ENCODE measurements at places on chromosomes 13 and 19. TPM values are rescaled to one million over a fixed set of nuclear protein-coding genes. Genes with fewer than 3 reads are reported as not detected.

- peaks cover 17% of the 10 kb centered on the region for H3K4me1 ChIP-seq
- H3K4me3 ChIP-seq, result no peak overlapping the region
- no peaks in the 10 kb centered on the region for H3K36me3 ChIP-seq
- DNase-seq, result no peak
These were observed 2.8 kb downstream of the EVI5L start for GRCh38 chr19:7832781-7833180.

GRCh38 chr19:13964776-13965175 is 12.5 kb downstream of the DCAF15 start:
- H3K36me3 ChIP-seq, result peaks cover 56% of the 10 kb centered on the region
- no peak for DNase-seq
- H3K27me3 ChIP-seq, result no peaks in the 10 kb centered on the region

DNA sequence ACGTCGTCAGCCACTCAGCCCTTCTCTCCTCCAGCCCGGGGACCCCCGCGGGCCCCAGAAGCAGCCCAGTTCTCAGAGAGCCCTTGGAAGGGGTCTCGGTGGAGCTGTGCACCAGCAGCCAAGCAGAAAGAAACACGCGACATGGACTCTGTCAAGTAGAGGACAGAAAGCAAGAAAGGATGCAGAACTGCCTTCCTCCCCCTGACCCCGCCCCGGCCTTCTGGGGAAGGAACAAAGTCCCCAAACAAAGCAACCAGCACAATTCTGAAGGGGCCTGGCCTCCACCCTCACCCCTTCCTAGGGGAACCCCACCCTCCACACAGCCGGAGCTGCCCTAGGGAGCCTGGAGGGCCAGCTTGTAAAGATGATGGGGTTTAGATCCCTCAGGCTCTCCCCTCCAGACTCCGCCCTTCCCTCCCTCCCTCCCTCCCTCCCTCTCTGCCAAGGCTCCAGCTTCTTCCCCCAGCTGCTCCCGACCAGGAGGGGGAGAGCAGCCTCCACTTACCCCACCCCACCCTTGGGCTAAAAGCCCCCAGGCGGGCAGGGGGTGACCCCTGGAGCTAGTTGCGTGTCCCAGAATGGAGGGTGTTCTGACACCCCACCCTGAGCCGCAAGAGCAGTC is 7.8 kb downstream of the LYL1 start:
- no peaks in the 10 kb centered on the region for H3K27me3 ChIP-seq
- H3K4me1 ChIP-seq, result peaks cover 91% of the 10 kb centered on the region
- H3K27ac ChIP-seq, result peak overlapping the region; percentile 93
- H3K4me3 ChIP-seq, result no peak overlapping the region
- no peak for DNase-seq

- H3K36me3 ChIP-seq, result no peaks in the 10 kb centered on the region
- H3K4me1 ChIP-seq, result peaks cover 13% of the 10 kb centered on the region
- no peak overlapping the region for H3K4me3 ChIP-seq
These were observed 5.3 kb upstream of the GPR4 start for GRCh38 chr19:45607071-45608029.

DNA sequence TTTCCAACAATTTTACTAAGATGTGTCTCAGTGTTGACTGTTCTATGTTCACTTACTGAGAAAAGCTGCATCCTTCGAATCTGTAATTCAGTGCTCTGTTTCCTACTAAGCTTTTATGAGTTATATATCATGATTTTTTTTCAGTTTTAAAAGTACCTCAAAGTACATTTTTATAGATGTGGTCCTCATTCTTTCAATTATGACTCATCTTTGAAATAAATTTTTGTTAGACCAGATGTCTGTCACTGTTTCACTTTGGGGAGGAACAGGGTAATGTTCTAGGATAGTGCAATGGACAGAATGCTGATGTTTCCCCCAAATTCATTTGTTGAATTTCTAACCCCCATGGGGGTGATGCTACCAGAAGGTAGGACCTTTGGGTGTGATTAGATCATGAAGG is 74.8 kb downstream of the NALCN start:
- no peak overlapping the region for H3K4me3 ChIP-seq
- no peak overlapping the region for H3K27ac ChIP-seq
- no peak for DNase-seq
- H3K36me3 ChIP-seq, result no peaks in the 10 kb centered on the region

DNA sequence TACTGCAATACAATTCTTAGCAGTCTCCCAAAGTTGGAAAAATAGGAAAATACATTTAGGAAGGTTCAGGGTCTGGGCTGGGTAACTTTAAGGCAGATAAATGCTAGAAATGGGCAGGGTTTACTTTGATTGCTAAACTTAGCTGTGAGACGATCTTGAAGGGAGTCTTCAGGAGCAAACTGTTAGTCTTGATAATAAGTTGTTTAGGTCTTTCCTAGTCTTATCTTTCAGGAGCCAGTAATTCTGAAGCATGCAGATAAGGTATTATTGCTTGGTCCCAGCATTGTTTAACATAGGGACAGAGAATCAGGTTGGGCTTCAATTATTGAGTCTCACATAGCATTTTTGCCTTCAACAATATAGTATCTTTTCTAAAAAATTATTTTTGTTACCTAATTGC is 262.4 kb upstream of the MIR17HG start:
- H3K4me3 ChIP-seq, result no peak overlapping the region
- no peak for DNase-seq
- no peaks in the 10 kb centered on the region for H3K36me3 ChIP-seq

- peak overlapping the region; percentile 63 for H3K27ac ChIP-seq
- no peaks in the 10 kb centered on the region for H3K27me3 ChIP-seq
- no peaks in the 10 kb centered on the region for H3K36me3 ChIP-seq
- peak overlapping the region; percentile 11 for H3K4me3 ChIP-seq
These were observed 27.0 kb downstream of the SAE1 start for GRCh38 chr19:47157431-47158321.

- DNase-seq, result no peak
- no peaks in the 10 kb centered on the region for H3K4me1 ChIP-seq
- no peak overlapping the region for H3K4me3 ChIP-seq
- no peaks in the 10 kb centered on the region for H3K27me3 ChIP-seq
- H3K36me3 ChIP-seq, result no peaks in the 10 kb centered on the region
These were observed 448.7 kb upstream of the MIR17HG start for GRCh38 chr13:90898811-90899210.

DNA sequence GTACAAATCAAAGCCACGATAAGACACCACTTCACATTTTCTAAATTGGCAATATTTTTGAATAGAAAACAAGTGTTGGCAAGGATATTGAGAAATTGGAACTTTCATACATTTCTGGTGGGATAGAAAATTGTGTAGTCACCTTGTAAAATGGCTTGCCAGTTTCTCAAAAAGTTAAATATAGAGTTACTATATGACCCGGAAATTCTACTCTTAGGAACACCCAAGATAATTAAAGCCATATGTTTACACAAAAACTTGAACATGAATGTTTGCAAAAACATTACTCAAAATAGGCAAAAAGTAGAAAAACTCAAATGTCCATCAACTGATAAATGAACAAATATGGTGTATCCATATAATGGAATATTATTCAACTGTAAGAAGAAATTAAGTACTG is 552.5 kb downstream of the TBC1D4 start:
- H3K27ac ChIP-seq, result no peak overlapping the region
- no peak overlapping the region for H3K4me3 ChIP-seq
- no peaks in the 10 kb centered on the region for H3K4me1 ChIP-seq
- DNase-seq, result no peak
- no peaks in the 10 kb centered on the region for H3K27me3 ChIP-seq

- H3K4me3 ChIP-seq, result no peak overlapping the region
- DNase-seq, result no peak
- no peak overlapping the region for H3K27ac ChIP-seq
- H3K36me3 ChIP-seq, result no peaks in the 10 kb centered on the region
- H3K4me1 ChIP-seq, result no peaks in the 10 kb centered on the region
These were observed 17.4 kb downstream of the KLK2 start for GRCh38 chr19:50890422-50891252.

DNA sequence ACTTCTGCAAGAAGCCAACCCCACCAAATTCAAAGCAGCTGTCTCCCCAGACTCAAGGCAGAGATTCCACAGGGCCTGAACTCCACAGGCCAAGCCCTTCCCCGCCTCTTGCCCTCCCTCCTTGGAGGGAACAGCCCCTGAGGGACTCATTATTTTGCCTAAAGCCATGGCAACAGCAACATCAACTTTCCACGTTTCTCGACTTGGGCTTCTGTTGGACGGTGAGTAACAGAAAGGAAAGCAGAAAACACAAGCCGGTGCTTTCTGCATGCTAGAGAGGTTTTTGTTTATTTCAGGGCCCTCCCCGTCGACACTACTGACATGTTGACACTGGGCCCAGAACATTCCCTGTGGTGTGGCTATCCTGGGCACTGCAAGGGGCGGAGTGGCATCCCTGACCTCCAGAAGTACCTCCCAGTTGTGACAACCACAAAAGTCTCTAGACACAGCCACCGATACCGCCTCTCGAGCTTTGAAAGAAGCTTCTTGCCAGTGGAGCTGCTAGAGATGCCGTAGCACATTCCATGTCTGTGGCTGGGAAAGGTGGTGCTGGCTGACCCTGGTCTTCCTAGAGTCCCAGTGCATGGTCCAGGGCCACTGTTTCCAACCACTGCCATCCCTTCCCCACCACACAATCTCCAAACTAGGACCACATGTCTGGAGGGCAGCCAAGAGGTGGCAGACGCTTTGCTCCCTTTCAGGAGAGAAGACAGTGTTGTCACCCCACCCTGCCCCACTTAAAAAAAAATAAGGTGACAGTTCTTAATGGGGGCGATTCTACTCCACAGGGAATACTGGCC is 12.8 kb downstream of the CAPS start:
- peak overlapping the region; percentile 75 for H3K27ac ChIP-seq
- H3K27me3 ChIP-seq, result no peaks in the 10 kb centered on the region
- H3K36me3 ChIP-seq, result peaks cover 14% of the 10 kb centered on the region
- peaks cover 21% of the 10 kb centered on the region for H3K4me1 ChIP-seq
- no peak overlapping the region for H3K4me3 ChIP-seq

- peak overlapping the region; percentile 88 for H3K27ac ChIP-seq
- no peak for DNase-seq
- peaks cover 21% of the 10 kb centered on the region for H3K4me1 ChIP-seq
- peaks cover 34% of the 10 kb centered on the region for H3K36me3 ChIP-seq
- H3K4me3 ChIP-seq, result peak overlapping the region; percentile 95
- H3K27me3 ChIP-seq, result no peaks in the 10 kb centered on the region
These were observed 1.1 kb downstream of the ZNF550 start for GRCh38 chr19:57558525-57558924.

DNA sequence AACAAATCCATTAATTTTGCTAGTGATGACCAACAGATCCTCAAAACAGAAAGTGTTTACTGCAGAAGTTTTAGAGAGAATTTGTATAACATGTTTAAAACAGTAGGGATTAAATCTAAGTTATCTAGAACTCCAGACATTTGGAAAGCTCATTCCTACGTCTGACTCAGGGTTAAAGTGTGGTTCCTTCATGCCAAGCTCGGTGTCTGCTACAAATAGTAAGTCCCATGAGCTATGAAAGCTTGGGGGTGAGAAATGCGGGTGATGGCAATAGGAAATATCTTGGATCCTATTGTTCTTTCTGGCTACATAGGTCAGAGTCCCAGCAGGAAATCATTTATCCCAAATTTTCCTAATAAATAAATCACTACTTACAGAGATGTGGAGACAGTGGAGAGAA is 867.1 kb downstream of the UQCRFS1 start:
- H3K4me1 ChIP-seq, result no peaks in the 10 kb centered on the region
- no peaks in the 10 kb centered on the region for H3K36me3 ChIP-seq
- H3K4me3 ChIP-seq, result no peak overlapping the region
- DNase-seq, result no peak
- peaks cover 23% of the 10 kb centered on the region for H3K27me3 ChIP-seq
- no peak overlapping the region for H3K27ac ChIP-seq

DNA sequence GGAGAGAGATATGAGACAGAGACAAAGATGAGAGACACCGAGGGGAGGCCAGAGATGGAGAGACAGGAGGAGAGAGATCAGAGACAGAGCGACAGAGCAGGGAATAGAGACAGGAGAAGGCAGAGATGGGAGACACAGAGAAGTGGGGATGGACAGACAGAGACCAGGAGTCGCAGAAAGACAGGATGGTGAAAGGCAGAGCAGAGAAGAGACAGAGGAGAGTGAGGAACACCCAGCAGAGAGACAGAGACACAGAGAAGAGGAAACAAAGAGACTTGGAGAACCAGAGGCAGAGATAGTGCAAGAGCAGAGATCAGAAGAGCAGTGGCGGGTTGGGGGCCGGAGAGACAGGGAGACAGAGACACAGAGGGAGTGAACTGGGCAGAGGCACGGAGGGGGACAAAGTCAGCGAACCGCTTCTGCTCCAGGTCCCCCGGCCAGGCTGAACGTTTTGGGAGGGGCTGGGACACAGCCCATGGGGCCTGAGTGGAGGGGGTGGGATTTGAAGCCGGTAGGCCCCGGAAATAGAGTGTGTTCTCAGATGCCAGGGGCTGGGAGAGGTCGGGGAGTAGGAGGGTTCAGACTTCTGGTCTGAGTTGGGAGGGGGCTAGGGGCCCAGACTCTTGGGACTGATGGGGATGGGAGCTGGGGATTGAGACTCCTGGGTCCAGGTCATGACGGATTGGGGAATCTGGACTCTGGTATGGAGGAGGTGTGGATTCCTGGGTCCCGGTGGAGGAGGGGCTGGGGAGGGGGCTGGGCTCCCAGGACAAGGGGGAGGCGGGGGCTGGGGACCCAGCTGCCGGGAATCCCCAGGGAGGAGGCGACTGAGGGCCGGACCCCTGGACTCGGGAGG is 654 bp downstream of the ZNF579 start:
- H3K36me3 ChIP-seq, result peaks cover 22% of the 10 kb centered on the region
- DNase-seq, result peak; percentile 42
- peak overlapping the region; percentile 95 for H3K4me3 ChIP-seq
- no peaks in the 10 kb centered on the region for H3K27me3 ChIP-seq

DNA sequence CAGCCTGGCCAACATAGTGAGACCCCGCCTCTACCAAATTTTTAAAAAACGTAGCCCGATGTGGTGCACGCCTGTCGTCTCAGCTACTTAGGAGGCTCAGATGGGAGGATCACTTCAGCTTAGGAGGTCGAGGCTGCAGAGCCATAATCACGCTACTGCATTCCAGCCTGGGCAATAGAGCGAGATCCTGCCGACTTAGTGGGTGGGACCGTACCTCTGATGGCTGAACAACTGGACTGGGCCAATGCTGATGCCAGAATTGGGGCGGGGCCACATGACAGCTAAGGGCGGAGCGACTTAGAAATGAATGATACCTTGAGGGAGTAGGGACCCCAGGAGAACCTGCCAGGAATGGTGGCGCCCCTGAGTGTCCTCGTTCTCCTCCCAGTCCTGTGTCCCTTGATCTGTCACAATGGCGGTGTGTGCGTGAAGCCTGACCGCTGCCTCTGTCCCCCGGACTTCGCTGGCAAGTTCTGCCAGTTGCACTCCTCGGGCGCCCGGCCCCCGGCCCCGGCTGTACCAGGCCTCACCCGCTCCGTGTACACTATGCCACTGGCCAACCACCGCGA is 3.6 kb downstream of the LTBP4 start:
- no peak for DNase-seq
- peaks cover 57% of the 10 kb centered on the region for H3K4me1 ChIP-seq
- H3K27me3 ChIP-seq, result no peaks in the 10 kb centered on the region
- peak overlapping the region; percentile 96 for H3K27ac ChIP-seq
- peak overlapping the region; percentile 72 for H3K4me3 ChIP-seq

- no peak for DNase-seq
- peaks cover 69% of the 10 kb centered on the region for H3K4me1 ChIP-seq
These were observed 493 bp upstream of the PDE4A start for GRCh38 chr19:10419646-10420443.

The KCNC3 gene
- 2.4 TPM for total RNA-seq

The TUBA3C gene
- total RNA-seq, result not detected

The BCL3 gene
- 76.3 TPM for total RNA-seq

The PDCD5 gene
- total RNA-seq, result 158 TPM

The EXOC3L2 gene
- 0.74 TPM for total RNA-seq

The RPS19 gene
- total RNA-seq, result 506 TPM

The ADAMTSL5 gene
- total RNA-seq, result 23.7 TPM

The KCNN4 gene
- 1.3 TPM for total RNA-seq
